ENCODE measurements at places on chromosomes 4 and X. TPM values are rescaled to one million over a fixed set of nuclear protein-coding genes. Genes with fewer than 3 reads are reported as not detected.

Gene CXCL5
- total RNA-seq = not detected

Gene BRCC3
- 52.0 TPM for total RNA-seq

Gene TAF7L
- total RNA-seq = 0.24 TPM

Gene KLHL8
- 8.5 TPM for total RNA-seq

Gene FRAS1
- 13.1 TPM for total RNA-seq

Gene BEX5
- total RNA-seq = not detected

Gene SUV39H1
- total RNA-seq = 10.5 TPM

Gene TMEM144
- total RNA-seq = 13.4 TPM

Gene GAGE12H
- total RNA-seq = not detected

Gene USP26
- total RNA-seq = not detected

DNA sequence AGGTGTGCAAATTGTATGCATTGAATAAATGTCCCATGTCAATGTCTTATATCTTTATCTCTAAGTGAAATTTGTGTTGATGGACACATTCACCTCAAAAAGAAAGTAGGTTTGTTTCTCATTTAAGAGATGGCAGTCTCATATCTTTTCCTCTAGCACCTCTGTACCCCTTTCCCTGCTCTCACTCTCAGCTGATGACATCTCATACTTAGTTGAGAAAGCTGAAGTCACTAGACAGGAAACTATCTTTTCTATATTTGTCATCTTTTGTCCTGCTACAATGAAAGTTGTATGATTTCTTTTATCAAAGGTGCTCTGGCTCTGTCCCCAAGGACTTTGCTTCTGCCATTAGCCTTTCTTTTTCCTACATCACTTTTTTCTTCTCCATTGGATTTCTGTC, 84.0 kb upstream of the GRPR start:
- DNase-seq = no peak

- no peak for DNase-seq
Observed at GRCh38 chr4:37673538-37674192, 12.5 kb downstream of the RELL1 start.

GRCh38 chr4:122712782-122713181, 19.7 kb upstream of the BBS12 start:
- no peak for DNase-seq

DNA sequence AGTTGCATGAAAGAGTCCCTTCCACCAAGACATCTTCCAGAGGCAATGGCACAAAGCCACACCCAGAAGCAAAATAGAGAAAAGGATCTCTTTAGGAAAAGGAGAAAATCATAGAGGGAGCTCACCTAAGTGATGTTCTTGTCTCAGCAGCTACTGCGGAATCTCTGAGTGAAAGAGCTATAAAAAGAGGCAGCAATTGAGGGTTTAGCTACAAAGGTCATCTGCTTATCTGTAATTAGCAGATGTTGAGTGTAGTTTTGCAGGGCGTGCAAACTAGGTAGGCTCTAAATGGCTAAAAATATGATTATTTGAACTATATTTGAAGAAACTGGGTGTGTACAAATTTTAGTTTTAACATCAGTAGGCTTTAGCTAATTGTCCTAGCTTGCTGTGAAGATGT, 276.0 kb downstream of the HS3ST1 start:
- no peak for DNase-seq

DNA sequence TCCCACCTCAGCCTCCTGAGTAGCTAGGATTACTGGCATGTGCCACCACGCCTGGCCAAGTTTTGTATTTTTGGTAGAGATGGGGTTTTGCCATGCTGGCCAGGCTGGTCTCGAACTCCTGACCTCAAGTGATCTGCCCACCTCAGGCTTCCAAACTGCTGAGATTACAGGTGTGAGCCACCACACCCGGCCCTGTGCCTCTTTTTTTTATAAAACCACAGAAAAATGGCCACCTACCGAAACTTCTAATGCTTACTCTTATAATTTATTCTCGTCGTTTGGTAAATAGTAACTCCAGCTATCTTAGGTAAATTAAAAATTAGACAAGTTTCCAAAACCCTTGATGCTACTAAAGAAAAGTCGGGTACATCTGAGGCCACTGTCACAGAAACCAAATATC, 54.4 kb downstream of the IRF2 start:
- no peak for DNase-seq

GRCh38 chr4:13541720-13542576, 2.4 kb downstream of the NKX3-2 start:
- DNase-seq = no peak

DNA sequence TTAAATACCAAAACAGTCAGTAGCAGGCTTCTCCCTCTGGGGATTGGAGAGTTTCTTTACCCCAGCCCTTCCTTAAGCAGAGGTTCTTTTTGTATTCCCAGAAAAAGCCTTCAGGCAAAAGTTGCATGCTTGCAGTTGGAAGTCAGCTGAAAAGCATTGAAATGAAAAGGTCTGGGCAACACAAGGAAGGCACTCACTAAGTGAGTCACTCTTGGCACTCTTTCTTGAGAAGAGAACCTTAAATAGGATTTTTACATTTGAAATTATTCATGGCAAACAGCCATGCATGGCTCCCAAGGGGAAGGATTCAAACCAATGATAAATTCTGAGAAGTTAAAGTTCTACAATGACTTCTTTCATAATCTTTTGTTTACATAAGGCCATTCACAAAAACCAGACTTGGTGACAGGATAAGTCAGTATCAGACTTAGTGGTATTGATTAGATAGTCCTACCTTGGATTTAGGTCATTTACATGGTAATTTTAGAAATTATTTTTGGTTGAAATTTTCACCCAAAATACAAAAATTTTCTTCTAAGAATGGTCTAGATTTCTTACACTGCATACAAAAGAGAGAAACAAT, 2068.9 kb downstream of the PCDH7 start:
- no peak for DNase-seq

DNA sequence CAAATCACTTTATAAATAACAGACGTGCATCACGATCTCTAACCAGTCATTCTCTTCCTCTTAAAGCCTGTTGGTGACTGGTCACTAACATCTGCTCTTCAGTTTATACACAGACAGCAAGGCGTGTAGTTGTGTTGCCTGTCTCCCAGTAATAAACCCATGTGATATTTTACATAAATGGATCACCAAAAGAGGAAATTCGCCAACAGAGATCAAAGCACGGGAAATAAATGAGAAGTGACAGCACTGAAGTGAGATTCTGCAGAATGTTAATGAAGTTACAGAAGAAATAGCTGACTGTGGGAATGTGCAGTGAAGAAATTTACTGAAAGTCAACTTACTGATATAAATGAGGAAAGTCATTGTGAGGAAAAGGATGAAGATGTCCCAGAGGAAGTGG, 47.0 kb downstream of the AFF1 start:
- DNase-seq = no peak

- no peak for DNase-seq
Observed at GRCh38 chr4:125642645-125643044, 327.9 kb downstream of the FAT4 start.

DNA sequence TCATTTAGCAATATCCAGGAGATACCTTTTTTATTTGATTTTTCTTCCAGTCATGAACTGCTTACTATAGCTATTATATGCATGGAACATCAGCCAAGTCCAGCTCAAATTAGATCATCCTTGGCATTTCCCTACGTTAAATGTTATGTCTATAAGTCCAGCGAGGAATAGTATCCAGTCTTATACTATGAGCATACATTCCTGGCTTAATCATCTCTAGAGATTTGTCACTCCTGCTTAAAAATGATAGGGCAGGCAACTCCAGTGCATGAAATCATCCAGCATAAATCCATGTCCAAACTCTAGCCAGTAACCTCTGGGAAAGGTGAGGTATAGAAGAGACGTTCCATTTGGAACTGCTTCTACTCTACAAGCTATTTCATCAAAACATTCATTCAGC, 126.7 kb upstream of the VCX2 start:
- no peak for DNase-seq

- DNase-seq = peak; percentile 10
Observed at GRCh38 chrX:53716328-53717088, 30.0 kb upstream of the HUWE1 start.

DNA sequence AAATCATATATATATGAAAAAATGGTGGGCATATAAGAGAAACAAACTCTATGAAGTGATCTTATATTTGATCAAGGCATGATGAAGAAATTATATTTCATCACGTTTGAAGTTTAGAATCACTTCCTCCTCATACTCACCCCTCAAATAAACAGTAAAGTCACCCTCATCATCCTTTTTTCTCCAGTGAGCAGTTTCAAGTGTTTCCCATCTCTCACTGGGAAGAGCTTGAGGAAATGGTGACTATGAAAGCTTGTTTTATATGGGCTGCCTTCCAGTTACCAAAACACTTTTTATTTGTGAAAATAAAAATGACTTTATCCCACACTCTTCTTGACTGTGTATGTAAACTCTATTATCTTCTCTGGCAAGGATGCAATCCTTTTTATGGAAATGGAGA, 16.8 kb downstream of the PDLIM3 start:
- DNase-seq = no peak

DNA sequence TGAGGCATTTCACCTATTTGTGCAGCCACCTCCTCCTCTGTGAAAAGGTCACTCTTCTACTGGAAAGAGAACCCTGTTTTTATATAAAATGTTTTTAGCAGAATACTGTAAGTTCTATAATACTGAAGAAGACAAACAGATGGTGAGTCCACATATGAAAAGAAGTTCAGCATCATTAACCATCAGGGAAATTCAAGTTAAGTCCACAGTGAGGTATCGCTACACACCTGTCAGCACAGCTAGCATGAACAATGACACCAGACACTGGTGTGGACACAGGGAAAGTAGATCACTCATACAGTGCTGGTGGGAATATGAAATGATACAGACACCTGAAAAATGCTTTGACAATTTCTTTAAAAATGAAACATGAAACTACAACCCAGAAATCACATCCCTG, 133.0 kb downstream of the MAD2L1 start:
- no peak for DNase-seq

GRCh38 chr4:18321956-18322530, 300.5 kb upstream of the LCORL start:
- DNase-seq = no peak

GRCh38 chrX:140157143-140157542, 191.8 kb upstream of the CXorf66 start:
- DNase-seq = no peak

DNA sequence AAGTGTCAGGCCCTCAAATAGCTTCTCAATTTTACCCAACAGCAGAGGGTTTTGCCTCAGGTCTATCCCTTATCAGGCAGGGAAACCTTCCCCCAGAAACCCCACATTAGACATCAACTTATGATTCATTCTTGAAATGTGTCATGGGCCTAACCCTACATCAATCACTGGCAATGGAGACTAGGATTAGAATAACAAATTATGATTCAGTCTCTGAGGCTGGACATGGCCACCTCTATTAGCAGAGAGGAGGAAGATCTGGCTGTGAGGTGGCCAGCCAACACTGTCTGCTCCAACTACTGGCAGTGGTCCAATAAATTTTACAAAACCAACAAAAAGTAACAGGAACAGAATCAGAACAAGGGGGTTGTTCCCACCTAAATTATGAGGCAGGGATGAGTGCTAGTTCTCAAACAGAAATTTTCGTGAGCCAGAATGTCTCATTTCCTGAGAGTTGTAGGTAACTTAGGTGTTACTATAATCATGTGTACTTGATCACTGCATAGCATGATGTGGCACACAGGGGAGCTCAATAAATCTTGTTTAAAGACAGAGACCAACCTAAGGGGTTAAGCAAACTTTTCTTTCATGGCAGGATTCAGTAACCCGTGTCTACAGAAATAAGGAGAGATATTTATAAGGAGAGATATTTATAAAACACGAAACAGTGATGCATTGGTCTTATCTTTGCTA, 126.8 kb downstream of the NFKB1 start:
- peak; percentile 85 for DNase-seq

GRCh38 chr4:74005528-74005927, 7.1 kb upstream of the CXCL5 start:
- DNase-seq = peak; percentile 82

DNA sequence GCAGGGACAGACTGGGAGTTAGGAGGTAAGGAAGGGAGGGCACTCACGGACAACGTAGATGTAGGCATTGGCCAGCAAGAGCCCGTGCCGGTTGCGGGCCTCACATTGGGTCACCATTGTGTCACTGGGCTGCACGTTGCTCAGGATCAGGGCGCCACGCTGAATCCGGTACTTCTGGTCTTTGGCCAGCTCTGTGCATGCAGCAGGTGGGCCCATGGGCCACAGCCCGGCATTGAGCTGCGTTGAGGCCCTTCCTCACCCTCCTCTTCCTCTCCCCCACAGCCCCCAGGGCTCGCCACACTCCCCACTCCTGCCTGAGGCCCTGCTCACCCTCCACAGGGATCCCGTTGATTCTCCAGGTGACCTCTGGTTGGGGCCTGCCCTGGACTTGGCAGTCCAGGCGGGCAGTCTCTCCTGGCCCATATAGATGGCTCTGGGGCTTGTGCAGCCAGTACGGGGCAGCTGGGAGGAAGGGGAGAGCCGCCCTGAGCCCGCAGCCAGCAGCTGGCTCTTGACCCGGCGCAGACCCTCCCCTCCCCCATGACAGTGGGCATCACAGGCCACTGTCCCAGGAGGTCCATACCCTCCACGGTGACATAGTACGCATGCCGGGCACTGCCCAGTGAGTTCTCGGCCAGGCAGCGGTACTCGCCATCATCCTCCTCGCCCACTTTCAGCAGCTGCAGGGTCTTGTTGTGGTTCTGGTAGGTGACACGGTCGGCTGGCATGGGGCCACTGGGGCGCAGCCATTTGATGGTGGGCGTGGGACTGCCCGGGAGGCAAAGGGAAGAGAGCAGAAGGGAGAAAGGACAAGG, 16.3 kb downstream of the L1CAM start:
- DNase-seq = no peak

DNA sequence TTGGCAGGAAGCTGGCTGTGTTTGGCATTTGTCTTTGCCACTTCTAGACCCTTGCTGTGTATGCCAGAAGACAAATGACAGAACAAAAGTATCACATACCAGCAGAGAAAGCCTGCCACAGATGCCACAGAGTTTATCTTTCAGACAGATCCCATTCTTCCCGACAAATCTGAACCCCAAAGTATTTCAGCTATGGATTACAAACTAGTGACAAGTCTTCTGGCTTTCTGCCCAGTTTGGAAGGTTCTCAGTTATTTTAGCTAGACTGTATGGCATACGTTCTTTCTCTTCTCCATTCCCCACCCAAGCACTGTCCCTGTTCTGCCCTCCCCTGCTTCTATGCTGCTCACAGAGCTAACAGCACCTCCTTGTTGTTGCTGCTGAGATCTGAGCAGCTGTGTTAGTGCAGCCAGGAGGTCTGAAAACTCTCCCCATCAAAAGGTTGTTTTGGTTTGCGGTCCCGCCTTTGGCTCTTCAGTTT, 236.7 kb downstream of the FRAS1 start:
- peak; percentile 63 for DNase-seq

DNA sequence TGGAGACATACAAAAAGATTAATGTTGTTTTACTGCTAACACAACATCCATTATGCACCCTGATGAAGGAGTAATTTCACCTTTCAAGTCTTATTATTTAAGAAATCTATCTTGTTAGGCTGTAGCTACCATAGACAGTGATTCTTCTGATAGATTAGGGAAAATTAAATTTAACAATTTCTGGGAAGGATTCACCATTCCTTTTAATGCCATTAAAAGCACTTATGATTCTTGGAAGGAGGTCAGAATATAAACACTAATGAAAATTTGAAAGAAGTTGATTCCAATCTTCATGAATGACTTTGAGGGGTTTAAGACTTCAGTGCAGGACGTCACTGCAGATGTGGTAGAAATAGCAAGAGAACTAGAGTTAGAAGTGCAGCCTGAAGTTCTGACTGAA, 69.8 kb downstream of the F11 start:
- DNase-seq = no peak

- peak; percentile 67 for DNase-seq
Observed at GRCh38 chr4:90215286-90215685, 88.1 kb downstream of the CCSER1 start.

GRCh38 chrX:30065226-30065625, 150.1 kb upstream of the MAGEB2 start:
- no peak for DNase-seq

- DNase-seq = peak; percentile 59
Observed at GRCh38 chrX:103629318-103630170, 769 bp downstream of the TCEAL1 start.
